ENCODE measurements at places on chromosomes 13 and 19.

- DNase-seq, result no peak
Measured at GRCh38 chr19:56687031-56687430, 15.5 kb upstream of the ZNF835 start.

DNA sequence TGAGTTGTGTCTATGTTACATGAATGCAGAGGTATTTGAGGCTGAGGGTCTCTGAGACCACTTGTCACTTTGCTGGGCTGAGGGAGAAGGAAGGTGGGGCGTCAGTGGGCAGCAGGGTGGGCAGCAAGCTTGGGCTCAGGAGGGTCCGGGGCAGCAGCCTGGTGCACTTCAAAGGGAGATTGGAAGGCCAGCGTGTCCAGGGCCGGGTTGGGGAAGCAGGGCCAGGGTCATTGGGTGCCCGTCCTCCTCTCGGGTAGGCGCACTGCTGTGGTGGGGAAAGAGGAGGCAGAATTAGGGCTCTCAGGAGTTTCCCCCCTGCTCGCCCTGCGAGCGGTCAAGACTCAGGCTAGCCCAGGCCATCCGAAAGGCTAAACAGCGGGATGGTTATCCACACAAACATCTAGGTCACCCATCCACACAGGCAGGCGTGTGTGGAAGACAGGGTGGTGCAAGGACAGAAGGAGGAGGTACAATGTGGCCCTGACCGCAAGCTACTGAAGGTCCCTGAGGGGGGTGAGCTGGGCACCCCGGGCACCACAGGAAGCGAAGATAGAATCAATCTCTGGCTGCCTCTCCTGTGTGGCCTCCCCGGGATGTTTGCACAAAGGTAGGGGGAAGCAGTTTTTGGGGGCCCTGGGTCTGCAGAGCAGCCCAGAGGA lies 37.7 kb downstream of the MYO9B start:
- DNase-seq, result no peak

DNA sequence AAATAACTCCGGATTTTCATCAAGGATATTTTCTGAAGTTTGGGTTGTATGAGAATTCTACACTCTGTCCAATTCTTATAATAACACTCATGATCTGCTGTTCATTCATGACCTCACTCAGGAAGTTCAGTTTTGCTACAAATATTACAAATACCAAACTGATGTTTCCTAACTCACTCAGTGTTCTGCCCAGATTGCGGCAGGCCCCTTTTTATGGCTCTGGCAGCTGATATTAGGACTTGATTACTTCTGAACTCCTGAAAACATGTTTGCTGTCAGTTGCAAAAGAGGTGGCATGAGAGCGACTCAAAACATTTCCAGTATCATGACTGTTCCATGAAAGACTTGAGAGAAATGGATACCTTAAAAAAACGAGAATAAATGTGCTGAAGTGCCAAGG lies 188.0 kb downstream of the RGCC start:
- no peak for DNase-seq

DNA sequence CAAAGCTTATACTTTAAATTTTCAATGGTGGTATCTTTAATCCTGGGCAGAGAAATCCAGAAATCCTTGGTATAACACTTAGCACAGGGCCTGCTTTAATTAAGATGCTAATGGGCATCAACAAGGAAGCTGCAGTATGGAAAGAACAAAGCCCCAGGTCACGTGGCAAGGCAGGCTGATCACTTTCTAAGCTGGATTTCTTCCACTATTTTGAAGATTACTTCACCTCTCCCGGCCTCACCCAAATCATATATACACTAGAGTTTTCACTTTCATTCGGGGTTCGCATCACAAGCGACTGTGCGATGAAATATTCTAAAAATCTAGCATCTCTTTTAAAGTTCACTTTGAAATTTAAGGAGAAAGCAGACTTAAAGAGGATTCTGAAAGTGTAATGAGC lies 71.8 kb downstream of the STARD13 start:
- DNase-seq, result no peak

DNA sequence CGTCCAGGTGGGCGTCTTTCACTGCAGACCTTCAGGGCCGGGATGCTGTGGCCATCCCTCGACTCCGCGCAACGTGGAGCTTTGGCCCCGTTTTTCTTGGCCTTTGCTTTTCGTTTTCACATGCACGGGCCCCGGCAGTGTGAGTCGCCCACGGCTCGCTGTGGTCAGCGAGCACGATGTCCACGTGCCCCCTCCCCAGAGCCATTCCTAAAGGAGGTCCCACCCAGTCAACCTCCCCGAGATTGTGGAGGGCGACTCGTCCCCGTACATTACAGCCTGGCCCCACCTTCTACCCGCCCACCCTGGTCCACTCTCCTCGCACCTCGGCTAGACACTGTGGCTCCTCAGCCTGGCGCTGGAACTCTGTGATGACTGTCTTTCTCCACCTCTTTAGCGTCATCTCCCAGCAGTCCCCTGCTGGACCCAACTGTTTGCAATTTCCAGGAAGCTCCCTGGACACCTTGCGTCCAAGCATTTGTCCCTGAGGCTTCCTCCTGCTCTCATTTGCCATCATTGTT lies 405 bp downstream of the ZNF446 start:
- DNase-seq, result no peak

DNA sequence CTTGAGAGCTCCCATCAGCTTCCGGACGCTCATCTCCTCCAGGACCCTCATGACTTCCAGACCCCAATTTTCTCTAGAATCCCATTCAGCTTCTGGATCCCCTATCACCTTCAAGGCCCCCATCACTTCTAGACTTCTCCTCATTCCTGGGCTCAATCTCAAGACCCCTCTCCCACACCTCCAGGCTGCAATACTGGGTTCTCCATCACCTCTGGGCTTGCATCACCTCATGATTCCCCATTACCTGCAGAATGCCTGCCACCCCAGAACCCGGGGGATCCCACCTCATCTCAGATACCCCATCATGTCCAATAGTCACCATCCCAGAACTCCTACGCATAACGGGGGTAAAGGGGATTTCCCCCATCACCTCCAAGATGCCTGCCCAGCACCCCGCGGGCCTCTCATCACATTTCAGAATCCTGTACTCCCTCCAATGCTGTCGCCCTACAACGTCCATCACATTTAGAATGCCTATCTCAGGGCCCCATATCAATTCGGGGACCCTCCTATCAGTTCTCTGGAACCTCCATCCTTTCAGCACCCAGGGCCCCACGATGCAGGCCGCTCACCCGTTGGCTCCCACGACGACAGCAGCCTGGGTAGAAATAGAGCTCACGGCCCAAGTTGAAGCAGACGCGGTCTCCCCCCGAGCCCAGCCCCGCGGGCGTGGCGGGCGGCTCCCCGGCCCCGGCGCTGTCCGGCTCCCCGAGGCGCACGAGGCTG lies 738 bp downstream of the DMWD start:
- no peak for DNase-seq
